Forelimb muscle (tissue), 1 donor: ENCODE measurements at places on chromosomes 11 and 22.

GRCh38 chr11:21614961-21615360, 577.9 kb upstream of the ANO5 start:
- no peak for DNase-seq

DNA sequence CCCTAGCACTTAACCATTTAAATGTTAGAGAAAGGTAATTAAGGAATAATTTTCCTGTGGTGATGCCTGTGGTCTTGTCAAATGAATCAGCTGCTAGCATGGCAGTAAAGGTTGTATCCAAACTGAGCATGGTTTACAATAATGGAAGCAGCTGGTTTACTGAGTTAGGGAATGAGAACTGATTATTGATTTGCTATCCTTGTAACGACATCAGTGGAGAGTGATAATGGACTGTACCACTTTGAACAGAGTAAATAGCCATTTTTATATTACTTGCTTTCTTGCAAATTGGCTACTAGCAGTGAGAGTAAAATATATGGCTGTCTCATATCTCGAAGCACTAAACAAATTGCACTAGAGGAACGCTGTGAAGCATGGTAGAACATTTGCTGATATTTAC, 589.0 kb upstream of the ANO5 start:
- no peak for DNase-seq

DNA sequence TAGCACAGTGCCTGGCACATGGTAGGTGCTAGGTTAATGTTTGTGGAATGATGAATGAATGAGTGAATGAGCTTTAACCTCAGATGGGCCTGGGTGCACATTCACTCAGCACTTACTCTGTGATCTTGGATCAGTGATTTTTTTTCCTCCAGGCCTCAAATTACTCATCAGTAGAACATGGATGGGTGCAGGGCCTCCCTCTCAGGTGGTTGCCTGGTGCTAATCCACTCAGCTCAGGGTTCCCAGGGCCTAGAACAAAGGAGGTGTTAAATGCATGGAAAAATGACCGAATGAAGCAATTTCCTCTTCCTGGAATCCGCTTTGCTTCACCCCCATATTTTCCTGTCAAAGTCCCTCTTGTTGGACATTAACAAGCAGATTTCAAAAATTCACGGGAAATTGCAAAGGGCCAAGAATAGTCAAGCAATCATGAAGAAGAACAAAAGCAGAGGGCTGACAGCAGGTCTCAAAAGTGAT, 93.5 kb downstream of the MYEOV start:
- DNase-seq: no peak

- no peak for DNase-seq
Measured at GRCh38 chr11:3971756-3972404, 116.4 kb downstream of the STIM1 start.
